ENCODE measurements at places on chromosomes 12 and 14.

- no peak for DNase-seq
These were observed 242.1 kb upstream of the PWP1 start for GRCh38 chr12:107443320-107444090.

GRCh38 chr12:102300824-102301461, 103.3 kb upstream of the PMCH start:
- no peak for DNase-seq

DNA sequence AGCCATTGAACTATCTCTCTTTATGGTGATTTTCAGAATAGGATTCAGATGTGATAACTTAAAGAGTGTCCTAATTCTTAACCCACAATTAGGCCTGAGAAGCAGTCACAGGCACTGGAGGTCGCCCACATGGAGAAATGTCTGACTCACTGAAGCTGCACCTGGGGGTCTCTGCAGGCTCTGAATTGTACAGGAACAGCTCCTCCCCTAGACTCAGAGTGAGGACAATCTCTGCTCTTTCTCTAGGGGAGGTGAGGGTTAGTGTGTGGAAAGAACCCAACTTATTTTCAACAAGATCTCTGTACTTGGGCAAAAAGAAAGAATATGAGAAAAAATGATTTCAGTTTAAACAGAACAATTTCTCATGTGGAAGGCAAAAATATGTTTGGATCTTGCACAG, 1124.6 kb downstream of the TMEM121 start:
- no peak for DNase-seq

DNA sequence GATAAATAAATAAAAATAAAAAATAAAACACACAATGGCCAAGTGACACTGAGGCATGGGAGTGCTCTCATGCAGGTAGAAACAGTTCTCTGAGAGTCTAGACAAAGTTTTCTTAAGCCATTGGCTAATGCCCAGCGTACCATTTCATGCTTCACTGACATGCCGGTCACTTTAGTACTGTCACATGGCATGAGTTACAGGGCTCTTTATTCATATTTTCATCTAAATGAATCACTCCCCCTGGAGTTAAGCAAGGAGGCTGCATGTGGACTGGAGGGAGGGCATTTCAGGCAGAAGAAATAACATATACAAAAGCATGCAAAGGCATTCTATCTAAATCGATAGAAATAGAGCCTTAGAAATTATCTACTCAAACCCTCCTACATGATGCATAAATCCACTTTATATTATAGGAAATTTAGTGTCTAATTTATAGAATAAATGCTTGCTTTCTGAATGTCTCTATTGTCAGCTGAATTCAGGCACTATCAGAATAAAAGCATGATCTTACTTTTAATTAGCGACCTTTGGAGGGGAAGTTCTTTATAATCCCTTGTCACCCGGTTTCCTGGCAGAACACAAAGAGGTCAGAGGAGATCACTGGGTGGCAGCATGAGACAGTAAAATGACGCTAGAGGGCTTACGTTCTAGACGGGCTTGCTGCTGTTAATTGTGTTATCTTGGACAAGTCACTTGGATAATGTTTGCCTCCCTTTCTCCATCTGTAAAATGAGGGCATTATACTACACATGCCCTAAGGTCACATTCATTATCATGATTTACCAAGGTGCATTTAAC, 17.5 kb downstream of the DYRK4 start:
- no peak for DNase-seq

DNA sequence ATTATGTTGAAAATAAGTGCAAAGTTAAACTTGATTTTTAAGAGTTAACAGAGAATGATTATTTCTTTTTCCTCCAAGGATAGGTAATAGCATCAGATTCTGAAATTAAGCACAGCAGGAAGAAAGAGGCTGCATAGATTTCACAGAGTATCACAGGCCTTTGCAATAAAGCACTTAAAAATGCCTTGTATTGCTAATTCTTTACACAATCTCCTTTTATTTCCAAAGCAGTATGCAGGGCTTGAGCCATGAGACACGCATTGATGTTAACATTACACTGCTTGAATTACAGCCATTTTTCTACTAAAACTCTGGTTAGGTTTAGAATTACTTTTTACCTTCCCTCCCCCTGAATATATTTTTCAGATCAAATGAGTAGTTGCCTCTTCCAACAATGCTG, 398.3 kb downstream of the BCAT1 start:
- no peak for DNase-seq

- DNase-seq, result peak; percentile 74
These were observed 124.3 kb upstream of the LMNTD1 start for GRCh38 chr12:25677232-25677937.

GRCh38 chr12:13116259-13116658, 12.8 kb upstream of the GSG1 start:
- DNase-seq, result no peak

DNA sequence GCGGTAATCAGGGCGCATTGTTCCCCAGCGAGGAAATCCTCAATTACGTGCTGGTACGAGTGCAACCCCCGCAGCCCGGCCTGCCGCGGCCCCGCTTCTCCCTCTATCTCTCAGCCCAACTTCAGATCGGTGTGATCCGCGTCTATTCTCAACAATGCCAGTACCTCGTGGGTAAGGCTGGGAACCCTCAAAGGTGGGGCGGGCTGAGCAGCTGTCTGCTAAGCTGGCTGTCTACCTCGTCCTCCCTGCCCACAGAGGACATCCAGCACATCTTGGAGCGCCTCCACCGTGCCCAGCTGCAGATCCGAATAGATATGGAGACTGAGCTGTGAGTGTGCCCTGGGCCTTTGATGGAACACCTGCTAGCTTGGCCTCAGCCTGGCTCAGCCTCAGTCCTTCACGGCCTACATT, 996 bp downstream of the REC8 start:
- peak; percentile 55 for DNase-seq

DNA sequence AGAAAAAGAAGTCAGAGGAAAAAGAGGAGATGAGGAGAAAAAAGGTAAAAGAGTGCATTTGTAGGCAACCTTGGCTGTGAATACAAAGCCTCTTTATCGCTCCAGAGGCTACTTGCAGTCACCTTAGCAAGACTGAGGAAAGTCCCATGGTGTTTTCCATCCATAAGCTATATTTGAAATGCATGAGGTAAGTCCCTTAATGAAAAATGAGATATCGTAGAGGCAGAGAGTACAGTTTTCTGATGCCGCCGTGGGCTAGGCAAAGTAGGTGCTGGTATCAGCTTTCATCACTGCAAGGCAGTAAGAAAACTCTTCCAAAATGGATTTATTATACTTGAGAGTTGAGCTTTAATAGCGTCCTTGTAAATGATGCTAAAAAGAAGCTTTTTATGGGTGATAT, 186.8 kb downstream of the ASCL1 start:
- DNase-seq, result no peak

GRCh38 chr14:91263329-91263728, 18.8 kb upstream of the GPR68 start:
- DNase-seq, result no peak

DNA sequence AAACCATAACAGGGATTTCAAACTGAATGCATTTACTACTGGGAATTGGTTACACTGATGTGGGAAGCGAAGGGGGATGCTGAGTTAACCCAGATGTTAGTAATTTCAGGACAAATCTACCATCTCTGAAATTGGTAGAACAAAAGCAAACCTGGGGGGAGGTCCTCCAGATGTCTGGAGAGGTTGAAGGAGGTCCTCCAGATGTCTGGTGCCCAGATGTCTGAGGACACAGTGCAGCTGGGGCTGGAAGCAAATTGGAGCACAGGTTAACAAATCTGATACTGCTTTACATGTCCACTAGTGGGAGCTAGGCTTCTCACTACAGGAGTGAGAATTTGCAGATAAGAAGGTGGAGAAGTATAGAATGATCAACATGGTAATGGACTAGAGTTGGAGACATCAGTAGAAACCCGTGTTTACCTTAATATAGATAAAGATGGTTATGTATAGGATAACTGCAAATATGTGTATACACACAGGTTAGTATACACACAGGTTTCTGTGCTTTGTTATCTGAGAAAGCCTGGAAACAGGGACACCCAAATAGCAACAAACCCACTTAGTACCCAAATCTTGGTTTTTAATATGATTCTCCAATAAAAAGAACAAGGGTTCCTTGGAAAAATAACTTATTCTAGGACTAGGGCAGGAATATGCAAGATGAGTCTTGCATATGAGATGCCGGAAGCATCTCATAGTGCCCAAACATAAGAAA, 162.5 kb downstream of the C12orf50 start:
- no peak for DNase-seq

DNA sequence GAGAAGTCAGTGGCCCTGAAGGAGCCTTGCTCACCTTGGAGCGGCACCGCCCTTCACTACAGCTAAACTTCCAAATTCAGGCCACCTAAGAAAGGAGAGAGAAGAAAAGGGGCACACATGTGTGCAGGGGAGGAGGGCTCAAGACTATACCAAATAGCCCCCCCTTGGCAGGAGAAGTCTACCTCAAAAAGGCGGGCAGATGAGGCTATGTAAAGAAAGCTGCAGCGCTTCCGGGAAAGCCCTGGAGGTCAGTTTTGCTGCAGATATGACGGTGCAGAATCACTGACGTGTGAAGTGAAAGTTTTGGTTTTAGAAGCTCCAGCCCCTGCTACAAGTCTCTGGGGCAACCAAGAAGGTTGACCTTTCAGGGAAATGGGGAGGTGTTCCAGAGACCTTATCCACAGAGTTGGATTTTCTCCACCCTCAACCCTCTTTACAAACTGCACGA, 48.2 kb upstream of the PNMA1 start:
- no peak for DNase-seq

DNA sequence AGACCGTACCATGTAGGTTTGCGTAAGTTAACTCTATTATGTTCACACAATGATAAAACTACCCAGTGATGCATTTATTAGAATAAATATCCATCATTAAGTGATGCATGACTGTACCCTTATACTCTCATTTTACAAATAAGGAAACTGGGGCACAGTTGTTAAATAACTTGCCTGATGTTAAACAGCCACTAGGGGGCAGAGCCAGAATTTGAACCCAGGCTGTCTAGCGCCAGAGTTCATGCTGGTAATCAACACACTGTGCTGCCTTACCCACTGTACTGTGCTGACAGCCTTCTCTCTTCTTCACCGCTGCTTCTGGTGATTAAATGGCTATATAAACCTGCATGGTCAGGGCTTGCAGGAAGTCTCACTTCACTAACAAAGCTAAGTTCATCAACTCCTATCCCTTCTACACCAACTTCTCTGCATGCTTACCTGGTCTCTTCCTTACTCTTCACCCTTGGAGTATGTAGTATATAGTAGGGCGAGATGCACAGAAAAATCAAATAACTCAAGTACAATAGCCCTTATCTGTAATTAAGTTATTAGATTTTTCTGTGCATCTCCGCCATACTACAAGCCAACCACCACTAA, 43.6 kb upstream of the APPL2 start:
- DNase-seq, result no peak

GRCh38 chr12:65275627-65276026, 2.9 kb upstream of the MSRB3 start:
- DNase-seq, result no peak

- no peak for DNase-seq
These were observed 359.4 kb upstream of the DCN start for GRCh38 chr12:91542067-91542466.

DNA sequence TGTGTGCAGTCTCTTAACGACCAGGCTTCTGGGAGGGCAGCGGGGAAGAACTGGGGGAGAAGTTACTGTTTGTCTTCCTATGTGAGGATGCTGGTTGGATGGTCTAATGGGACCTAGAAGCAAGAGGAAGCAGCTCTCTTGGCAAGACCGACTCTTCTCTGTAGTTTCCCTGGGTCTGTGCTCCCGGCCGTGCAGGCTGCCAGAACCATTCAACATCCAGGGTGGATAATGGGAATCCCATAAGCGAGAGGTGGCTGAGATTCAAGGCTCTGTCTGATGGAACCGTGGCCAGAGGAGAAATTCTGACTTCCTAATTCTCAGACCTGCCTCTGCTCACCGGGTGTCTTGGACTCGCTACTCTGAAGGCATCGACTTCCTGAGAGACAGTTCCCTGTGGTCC, 561.0 kb upstream of the TBX3 start:
- no peak for DNase-seq

DNA sequence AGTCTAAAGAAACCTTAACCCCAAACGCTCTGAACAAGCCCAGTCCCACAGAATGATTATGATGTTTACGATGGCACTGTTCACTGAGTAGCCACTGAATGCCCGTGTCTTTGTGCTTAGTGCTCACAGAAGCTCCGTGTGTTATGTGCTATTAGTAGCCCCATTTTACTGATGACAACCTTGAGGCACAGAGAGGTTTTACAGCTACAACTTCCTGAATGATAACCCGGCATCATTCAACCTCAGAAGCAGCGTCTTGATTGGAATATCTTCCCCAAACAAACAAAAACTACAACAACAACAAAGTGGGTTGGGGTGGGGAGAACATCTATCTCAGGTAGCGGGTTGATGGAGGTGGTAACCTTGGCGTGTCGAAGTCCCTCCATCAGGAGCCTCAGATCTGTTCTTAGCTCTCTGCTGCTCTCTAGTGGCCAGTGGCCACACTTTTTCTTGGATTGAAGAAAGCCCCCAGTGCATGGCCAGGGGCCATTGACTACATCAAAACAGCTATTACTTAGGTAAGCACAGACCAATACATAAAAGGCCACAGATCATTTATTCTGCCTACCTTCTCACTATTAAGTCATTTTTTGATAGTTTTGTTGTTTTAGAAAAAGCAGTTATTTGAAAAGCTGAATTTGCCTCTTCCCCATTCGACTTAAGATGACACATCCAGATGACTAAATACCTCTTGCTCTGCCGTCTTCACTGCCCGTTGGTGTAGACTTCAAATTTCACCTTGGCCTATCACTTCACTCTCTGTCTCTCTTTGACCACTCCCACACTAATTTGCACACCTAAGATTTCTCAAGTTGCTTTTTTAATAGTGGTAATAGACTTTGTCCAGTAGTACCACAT, 376.9 kb downstream of the GALC start:
- DNase-seq, result peak; percentile 25

DNA sequence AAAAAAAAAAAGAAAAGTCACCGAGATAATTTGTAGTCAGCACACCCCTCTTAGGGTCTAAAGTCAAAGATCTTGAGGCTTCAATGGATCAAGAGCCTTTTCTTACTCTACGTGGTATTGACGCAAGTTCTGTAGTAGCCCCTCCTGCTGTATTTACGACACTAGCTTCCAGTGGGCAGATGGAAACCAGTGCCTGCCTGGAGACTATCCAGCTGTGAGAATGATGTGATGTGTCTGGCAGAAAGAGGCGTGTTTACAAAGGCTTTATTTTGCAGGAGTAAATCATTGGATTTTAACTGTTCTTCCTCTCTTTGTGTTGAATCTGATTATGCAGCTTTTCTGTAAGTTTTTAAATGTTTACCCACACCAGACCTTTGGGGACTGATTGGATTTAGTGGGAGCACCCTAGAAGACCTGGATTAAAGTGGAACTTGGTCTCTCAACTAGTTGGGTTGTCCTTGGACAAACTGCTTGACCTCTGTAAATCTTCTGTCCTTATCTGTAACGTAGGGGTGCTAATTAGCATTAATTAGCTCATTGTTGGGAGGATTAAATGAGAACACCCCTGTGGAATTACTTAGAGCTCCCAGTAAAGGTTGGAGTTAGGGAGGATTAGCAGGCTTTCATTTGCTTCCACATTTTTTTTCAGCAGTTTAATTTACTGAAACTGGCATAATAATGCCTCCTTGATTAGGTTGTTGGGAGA, 72.4 kb downstream of the RASSF3 start:
- no peak for DNase-seq

GRCh38 chr12:101047652-101048051, 162.4 kb downstream of the SLC5A8 start:
- no peak for DNase-seq
